ENCODE measurements at places on chromosomes 1 and 21.

DNA sequence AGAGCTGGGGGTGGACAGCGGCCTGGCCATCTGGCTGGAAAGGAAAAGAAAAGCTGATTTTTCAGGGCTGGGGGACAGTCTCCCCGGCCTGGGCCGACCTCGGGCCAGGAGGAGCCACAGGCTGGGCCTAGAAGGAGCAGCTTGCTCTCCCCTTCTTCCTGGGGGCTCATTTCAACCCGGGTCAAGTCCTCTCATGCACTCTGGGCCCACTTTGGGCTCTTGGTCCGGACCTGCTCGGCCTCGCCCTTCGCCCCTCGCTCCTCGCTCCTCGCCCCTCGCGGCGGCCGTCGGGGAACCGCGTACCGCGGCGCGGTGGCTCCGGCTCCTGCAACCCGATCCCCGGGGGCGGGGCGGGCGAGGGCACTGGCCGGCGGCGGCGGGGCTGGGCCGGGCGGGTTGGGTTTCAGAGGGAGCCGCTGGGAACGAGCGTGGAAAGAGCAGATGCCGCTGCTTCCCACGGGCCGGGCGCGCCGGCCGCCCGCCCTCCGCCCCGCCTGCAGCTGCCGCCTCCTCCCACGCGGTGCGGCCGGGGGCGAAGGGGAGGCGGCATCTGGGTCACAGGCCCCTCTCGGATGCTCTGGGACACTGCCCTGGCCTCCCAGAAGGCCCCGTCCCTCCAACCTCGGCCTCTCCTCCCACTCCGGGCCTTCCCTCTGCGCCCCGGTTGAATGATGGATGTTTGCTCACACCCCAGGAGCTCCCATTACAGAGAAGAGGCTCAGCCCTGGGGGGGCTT, 6.6 kb downstream of the HEYL start:
- DNase-seq: peak; percentile 92

DNA sequence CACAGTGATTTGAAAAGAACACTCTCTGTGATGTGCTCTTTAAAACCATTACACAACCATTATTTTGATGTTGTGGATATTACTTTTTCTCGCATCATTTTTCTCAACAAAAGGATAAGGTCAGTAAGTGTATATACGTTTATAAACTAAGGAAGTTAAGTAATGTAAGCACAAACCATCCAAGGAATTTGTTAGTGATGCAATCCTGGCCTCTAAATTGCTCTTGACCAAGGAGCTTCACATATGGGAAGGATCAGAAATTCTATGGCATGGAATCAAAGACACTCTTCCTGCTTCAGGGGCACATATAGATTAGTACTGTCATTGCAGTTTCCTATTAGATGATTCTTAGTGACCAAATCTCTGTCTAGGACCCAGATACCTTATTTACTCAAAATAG, 3.6 kb upstream of the PPP2R5A start:
- no peak for DNase-seq

GRCh38 chr1:214310777-214311690, 30.1 kb downstream of the SMYD2 start:
- DNase-seq: no peak

DNA sequence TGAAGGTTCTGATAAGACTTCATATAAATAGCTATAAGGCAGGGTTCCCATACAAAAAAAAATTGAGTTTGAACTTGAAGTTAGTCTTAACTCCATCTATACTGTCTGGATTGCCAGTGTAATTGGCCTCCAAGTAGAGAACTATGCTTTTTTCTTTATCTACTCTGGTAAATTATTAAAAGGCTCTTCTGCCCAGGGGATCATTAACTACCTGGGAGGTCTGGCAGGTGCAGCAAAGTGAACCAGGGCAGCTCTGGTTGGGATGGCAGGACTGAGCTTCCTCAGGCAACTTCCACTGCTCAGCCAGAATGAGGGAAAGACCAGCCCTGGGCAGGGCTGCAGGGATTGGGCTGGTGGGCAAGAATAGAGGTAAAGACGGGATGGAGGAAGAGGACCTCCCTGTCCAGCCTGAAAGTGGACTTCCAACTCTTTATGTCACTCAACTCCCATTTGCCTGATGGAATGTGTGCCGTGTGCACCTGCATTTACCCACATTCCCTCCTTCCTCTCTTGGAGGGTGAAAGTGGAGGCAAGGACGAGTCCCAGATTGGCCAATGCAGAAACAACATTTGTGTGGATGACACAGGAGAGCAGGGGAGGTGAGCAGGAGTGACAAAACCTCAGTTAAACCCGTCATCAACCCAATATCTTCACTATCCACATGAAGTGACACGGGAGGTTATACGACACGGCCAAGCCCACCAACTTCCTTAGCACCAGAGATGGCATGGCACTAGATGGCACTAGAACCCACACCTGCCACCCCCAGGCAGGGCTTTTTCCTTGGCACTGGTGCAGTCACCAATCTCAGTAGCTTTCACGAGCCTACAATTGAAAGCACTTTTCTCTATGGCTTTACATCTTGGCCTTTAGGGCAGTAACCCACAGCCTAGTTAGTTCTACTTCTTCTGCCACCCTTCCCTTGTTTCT, 25.2 kb downstream of the CCN1 start:
- no peak for DNase-seq

- no peak for DNase-seq
These were observed 46.9 kb downstream of the IER5 start for GRCh38 chr1:181135437-181135731.

- no peak for DNase-seq
These were observed 22.4 kb downstream of the DEGS1 start for GRCh38 chr1:224205438-224205840.

- DNase-seq: no peak
These were observed 137.4 kb downstream of the BACH1 start for GRCh38 chr21:29436143-29436542.

Measured in ecto neural progenitor cell (in vitro differentiated cells).